ENCODE measurements at places on chromosomes 1 and 21.

DNA sequence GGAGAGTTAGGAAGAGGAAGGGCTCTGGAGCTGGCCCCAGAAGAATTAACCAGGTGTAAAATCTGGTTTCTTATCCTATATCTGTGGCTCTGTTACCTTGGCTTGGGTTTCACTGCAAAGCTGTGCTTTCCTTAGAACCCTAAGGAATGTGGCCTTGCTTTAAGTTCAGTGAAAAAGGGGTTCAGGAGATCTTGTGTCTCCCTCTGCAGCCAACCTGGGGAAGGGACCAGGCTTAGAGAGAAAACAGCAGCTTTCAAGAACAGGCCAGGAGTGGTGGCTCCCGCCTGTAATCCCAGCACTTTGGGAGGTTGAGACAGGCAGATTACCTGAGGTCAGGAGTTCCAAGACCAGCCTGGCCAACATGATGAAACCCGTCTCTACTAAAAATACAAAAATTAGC is 16.1 kb upstream of the MYCL start:
- DNase-seq, result no peak

GRCh38 chr1:188708795-188709535 is 1768.7 kb downstream of the BRINP3 start:
- DNase-seq, result no peak

DNA sequence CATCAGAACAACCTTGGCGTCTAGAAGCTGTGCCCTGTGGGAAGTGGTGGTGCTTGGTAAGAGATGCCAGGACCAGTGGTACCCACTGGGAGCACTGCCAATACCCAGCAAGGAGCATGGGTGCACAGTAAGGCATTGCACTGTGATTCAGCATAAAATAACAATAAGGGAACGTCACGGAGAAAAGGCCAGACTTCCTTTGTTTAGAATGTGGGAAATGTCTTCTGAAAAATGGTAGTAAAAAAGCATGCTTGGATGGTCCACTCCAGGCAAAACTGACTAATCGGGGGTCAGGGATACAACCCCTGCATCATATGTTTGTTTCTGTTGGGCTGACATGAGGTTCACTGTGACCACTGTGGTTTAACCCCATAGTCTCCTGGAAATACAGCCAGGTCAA is 14.7 kb downstream of the METTL18 start:
- DNase-seq, result no peak

DNA sequence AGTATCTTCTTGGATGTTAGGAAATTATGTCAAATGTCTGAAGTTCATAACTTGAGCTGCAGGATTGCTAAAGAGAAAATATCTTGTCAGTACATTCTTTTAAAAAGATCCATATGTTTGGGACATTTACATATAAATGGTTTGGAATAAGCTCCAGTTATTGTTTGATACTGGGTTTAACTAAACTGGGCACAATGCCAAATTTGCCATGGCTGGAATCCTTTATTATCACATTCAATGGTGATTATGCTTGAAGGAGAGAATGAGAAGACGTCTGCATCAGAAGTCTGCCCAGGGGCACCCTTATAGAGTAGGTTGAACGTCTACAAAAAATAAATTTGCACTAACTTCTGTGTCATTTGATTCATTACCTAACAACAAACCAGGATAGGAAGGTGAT is 652.5 kb downstream of the AMY1C start:
- no peak for DNase-seq

- no peak for DNase-seq
These were observed 103.0 kb downstream of the DISC1 start for GRCh38 chr1:231729544-231729943.

GRCh38 chr1:62784509-62785365 is 805 bp downstream of the ATG4C start:
- DNase-seq, result peak; percentile 47

- DNase-seq, result no peak
These were observed 50.5 kb upstream of the ZYG11A start for GRCh38 chr1:52792036-52792435.

DNA sequence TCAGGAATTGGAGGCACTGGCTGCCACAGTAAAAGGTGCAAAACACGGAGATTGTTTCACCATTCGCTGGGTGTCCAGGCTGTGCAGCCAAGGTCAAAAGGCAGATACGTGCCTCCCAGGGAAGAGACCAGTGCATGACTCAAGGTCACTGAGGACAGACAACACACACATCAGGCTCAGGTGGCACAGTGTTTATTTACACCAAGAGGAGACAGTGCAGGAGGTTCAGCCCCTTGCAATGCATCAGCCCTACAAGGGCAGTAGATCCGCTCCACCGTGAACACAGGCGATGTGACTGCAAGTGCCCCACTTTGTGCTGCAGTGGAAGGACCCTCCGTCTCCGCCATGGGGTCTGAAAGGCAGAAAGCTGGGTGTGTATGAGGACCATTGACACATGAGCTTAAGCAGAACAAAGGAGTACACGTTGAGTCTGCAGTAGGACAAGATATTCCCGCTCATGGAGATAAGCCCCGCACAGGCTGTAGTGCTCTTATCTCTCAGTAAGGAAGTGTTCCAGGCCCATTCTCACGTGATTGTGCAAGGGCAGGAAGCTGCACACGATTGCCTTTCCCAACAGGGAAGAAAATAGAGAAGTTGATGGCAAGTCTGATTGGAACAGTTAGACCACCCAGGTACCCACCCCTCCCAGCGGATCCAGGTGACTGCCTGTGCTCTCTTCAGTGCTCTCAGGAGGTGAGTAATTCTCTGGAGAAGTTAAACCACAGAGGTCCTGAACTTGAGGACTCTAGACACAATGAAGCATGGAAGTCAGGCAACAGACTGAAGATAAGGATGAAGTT is 37.5 kb upstream of the QSOX1 start:
- DNase-seq, result peak; percentile 40

- DNase-seq, result peak; percentile 36
These were observed 1.4 kb downstream of the NCAM2 start for GRCh38 chr21:20999659-21000058.

- DNase-seq, result peak; percentile 47
These were observed 959 bp downstream of the CD58 start for GRCh38 chr1:116569776-116570357.

- DNase-seq, result no peak
These were observed 36.4 kb downstream of the ETS2 start for GRCh38 chr21:38842079-38842478.

DNA sequence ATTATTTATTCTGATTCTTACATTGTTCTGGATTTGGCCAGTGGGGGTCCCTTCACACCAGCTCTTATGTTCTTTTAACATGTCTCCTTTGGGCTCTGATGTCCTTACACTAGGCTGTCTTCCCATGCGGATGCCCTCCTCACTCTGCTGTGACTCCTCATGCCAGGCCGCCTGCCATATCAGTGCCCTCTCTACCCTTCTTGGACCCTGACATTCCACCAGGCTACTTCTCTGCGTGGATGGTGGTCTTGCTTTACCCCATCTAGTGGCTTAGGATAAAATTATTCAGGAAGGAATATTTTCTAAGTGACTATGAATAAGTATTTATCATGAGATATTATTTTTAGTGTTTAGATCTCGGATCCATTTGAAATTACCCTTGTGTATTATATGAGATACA is 21.2 kb downstream of the ATF6 start:
- no peak for DNase-seq

GRCh38 chr1:6424619-6425593 is at the start of gene ESPN:
TSS of gene ESPN (plus strand) at chr1:6424776. CDS start at chr1:6424956, 180 bp downstream.
- no peak for DNase-seq

GRCh38 chr1:75542818-75543570 is 67.9 kb downstream of the SLC44A5 start:
- no peak for DNase-seq

GRCh38 chr1:113904293-113904673 is 316 bp downstream of the AP4B1 start:
- peak; percentile 77 for DNase-seq

GRCh38 chr21:37266515-37267221 is 466 bp downstream of the VPS26C start:
- DNase-seq, result peak; percentile 33

DNA sequence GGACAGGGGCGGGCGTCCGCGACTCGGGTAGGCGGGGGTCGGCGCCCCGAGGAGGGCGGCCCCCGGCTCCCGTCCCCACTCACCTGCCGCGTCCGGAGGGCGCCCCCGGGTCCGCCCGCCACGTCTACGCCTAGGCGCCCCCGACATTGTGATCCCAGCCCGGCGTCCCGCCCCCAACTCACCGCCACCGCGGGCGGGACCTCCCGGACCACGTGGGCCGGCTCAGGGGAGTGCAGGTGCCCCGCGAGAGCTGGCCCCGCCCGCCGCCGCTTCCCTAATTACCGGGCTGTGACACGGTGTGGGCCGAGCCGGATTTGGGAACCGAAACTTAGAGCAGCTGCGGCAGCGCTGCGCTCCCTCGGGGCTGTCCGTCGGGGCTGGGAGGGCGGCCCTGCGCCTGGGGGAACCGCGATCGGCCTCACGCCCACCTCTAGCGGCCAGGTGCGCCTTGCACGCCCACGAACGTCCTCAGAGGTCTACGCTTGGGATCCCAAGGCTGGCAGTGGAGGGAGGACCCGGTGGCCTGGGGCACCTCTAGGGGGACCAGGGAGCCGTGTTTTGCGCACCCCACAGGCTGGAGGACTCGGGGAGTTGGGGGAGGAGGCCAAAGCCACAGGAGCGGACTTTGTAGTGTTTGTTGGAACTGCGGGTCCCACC is 521 bp upstream of the NADK start:
- DNase-seq, result peak; percentile 95

DNA sequence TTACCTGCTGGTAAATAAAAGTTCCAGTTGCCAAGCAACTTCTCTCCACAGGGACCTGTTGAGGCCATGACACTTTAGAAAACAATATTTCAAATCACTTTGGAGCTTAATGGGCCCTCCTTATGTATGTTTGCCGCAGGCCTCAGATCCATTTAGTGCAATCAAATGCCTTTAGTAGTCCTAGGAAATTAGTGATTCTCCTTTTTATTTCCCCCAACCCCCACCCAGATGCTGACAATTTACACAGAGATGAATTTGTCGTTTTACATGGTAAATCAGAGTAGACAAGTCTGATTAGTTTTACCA is 83.6 kb downstream of the CLIC4 start:
- DNase-seq, result no peak

- DNase-seq, result peak; percentile 98
These were observed 6.6 kb upstream of the ETV3L start for GRCh38 chr1:157105988-157106812.

GRCh38 chr1:7187112-7187493 is 401.8 kb downstream of the CAMTA1 start:
- DNase-seq, result no peak

- no peak for DNase-seq
These were observed 83.4 kb upstream of the KCNE2 start for GRCh38 chr21:34280389-34280795.

DNA sequence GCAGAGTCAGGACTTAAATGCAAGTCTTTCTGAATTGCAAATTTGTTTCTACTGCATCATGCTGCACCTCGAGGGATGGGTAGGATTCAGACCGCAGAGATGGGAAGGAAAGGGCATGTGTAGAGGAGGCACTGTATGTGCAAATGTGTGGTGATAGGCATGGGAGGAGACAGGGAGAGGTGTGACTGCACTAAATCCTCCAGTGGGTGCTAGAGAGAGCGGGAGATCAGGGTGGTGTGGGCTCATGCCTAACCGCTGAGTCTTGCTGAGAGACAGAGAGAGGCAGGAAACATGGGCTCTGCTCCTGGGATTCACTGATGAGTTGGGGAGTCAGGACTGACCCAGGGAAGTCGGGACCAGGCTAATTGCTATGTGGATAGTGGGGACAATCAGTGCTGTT is 61.1 kb downstream of the PTPRU start:
- no peak for DNase-seq

DNA sequence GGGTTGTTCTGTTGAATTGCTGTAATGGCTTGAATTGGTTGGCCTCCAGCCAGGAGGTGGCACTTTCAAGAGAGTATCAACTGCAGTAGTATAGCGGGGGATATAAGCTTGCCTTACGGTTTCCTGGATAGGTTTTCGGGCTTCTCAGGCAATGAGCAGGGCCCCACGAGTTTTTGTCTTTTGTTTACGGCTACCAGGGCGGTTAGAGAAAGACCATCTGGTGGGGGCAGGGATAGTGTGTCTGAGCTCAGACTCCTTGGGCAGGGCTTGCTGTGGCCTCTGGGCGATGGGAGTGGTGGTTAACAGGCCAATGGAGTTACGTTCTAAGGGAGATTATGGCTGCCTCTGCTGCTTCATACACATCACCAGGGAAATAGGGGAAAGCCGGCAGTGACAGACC is 62.8 kb downstream of the DTL start:
- no peak for DNase-seq

DNA sequence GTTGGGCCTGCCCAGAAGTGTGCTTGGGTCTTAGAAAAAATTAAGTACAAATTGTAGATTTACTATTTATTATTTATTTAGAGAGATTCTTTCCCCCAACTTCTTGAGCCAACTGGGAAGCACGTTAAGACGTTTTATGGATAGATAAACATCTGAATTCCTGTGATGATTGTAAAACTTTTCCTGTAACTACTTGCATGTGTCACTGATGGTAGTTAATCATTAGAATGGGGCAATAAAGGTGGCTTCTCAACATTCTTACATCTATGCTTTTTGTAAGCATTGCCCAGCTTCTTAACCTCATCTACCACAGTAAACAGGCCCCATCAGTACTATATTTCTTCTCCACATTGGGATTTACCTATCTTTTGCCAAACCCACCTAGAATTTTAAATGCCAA is 559.8 kb downstream of the LMO4 start:
- no peak for DNase-seq

- peak; percentile 98 for DNase-seq
These were observed 21.6 kb upstream of the KCNA2 start for GRCh38 chr1:110627764-110628163.

DNA sequence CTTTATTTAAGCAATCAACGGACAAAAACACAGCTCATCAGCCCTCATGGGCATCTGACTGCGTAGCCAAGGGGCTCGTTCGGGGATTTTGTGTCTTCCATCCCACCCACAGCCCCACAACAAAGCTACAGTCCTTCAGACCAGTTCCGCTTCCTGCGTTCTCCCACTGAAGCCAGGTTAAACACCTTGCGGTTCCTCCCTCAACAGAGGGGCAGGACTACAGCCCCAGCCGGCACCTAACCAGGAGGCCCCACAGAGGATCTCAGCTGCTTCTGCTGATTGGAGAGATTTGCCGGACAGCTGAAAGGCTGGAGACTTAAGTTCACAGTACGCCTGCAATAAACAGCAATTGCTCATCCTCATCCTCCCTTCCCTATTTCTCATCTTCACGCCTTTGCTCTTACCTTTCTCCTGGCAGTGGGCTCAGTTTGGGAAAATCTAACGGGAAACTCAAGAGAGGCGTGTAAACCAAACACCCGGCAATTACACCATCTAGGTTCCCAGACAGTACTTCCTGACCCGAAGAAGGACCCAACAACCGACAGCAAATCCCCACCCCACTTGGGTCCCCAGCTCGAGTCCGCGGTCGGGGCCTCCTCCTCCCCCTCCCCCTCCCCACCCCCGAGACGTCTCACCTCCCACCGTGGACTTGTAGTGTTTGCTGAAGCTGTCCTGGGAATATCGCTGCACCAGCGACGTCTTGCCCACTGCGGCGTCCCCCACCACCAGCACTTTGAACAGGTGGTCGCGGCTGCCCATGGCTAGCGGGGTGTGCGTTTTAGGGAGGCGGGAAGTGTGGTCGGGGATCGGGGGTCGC is 876 bp downstream of the RAB29 start:
- DNase-seq, result peak; percentile 65
